ENCODE measurements at places on chromosomes 2 and 18.

DNA sequence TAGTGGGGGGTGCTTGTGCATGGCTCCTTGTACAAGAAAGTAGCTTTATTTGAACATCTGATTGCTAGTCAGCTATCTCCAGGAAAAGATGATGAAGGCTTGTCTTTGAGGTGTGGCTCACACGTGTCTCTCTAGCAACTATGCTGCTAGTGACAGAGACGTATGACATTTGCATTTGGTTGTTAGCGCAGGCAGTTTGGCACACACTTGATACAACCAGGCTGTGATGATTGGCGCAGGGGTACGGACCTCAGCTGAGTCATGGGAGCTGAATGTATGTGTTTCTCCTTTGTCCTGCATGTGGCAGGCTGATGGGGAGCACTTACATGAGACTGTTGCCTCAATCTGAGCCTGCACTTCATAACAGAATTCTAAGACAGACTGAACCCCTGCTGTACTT lies 29.6 kb downstream of the PTCD3 start:
- no peak for DNase-seq

DNA sequence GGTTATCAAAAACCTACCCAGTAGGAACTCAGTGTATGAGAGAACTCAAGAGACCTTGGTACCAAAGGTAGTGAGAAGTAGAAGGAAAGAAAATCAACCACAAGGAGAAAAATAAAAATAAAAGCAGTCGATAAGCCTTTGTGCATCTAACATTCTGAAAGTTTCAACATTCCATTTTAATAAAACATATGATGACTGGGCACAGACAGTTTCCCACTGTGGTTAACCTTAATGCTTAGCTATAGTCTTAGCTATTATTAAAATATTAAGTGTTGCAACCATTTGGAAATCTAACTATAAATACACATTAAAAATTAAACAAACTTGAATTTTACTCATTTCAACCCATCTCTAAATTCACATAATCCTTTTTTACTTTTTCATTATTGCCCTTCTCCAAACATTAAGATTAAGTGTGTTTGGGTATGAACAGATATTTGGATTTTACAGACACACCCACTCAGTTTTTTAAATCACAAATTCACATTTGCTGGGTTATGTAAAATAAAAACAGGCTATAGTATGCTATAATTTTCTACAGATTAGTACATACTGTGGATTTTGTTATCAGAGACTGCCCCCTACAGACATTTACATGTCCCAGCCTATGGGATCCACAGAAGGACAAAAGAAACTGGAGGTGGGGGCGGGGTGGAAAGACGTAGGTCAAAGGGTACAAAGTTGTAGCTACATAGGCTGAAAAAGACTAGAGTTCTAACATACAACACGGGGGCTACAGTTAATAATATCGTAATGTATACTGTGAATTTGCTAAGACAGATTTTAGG lies 32.8 kb downstream of the SRBD1 start:
- DNase-seq: no peak

DNA sequence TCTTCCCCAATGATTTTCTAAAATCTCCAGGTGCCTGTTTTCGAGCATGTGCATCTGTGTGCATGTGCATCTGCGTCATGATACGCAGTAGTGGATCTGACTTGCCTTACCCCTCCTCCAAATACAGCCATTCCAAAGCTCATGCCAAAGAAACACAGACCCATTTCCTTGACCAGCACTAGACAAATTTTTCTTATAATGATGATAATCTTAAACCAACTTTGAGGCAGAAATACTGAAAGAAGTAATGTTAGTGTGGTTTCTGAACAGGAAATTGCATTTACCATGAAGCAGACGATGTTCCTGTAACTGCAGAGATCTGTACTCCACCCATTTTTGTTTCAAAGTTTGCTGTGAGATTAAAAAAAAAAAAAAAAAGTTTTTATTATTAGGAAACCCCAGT lies 25.6 kb downstream of the CYTIP start:
- no peak for DNase-seq

GRCh38 chr2:222302178-222303018 lies 3.6 kb upstream of the PAX3 start:
- no peak for DNase-seq

GRCh38 chr2:20443276-20443920 lies 3.5 kb upstream of the RHOB start:
- no peak for DNase-seq

GRCh38 chr2:162092658-162093556 lies 18.9 kb upstream of the DPP4 start:
- DNase-seq: no peak

GRCh38 chr2:171939743-171940071 lies 17.4 kb downstream of the HAT1 start:
- no peak for DNase-seq

GRCh38 chr2:239028253-239028619 lies 180.4 kb downstream of the TWIST2 start:
- DNase-seq: no peak

- no peak for DNase-seq
Observed at GRCh38 chr2:216151313-216152025, 42.3 kb downstream of the XRCC5 start.

DNA sequence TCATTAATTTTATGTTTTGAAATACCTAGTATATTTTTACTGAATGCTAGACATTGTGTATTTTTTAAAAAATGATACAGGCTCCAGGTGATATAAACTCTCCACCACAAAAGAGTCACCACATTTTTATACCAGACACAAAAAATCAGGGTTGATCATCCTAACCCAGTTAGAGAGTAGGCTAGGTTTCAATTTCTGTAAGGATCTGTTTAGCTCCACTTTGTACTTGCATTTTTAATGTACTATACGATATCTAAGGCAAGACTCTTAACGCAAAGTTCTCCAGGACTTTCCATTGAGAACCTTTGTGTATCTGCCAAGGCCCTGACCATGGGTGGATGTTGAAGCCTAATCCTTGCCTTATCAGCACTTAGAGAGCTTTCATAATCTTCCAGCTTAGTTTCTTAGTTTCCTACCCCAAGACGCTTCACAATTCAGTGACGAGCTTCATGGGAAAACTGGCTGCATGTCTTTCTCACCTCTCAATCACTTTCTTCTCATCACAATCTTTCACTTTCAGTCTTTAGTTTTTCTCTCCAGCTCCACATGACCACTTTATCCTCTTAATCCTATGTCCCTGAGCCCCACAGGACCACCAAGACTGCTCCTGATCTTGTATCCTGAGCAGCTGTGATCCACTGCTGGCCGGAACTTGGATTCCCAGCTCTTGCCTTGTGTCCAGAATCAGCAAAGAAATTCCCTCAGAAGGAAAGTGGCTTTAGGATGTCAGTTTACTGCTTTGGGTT lies 635.8 kb downstream of the RNF144A start:
- DNase-seq: no peak

- DNase-seq: no peak
Observed at GRCh38 chr18:50401888-50402287, 27.0 kb downstream of the SKA1 start.

DNA sequence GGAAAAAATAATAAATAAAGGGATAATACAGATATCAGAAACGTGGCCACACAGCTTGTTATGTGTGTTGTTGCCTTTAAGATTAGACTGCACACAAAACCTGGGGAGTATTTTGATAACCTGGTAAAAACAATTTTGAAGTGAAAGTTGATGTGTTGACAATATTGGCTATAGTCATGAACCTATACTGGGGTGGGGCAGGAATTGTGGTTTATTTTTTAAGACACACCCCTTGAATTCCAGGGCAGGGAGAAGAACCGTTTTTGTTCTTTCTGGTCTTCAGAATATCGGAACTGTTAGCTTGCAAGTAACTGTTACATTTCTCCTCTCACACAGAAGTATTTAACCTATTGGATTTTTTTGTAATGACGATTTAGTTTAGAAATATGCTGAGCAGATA lies 80.4 kb downstream of the LIMS1 start:
- DNase-seq: no peak

DNA sequence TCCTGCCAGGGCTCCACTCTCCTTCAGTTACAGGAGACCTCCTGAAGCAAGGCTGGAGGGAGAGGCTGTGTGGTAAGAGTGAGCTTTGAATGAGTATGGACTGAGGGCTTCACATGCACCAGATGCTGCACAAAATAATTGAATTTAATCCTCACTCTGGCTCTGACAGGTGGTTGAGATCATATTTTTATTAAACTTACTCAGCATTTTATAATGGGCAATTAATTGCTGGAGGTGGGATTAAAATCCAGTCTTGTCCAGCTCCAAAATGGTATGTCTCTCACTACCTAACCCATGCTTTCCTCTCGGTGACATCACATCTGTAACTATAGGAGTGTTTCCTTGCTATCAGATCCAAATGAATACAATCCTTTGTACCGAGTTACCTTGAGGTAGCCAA lies 66.2 kb upstream of the AQP4 start:
- DNase-seq: no peak

DNA sequence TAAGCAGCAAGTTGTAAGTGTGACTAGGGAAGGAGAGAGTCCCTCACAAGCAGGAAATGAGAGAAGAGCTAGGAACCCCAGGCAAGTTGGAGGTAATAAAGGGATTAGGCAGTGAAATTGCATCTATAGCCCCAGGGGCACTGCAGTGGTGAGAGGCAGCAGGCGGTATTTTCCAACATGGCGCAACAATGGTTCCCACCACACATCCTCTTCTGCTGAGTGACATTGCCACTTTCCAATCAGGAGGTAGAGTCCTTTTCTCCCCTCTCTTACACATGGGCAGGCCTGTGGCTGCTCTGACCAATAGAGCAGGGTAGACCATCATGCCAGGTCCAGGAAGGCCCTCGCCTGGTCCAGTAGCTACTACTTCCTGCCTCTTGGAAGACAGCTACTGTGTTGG lies 86.6 kb downstream of the DNER start:
- no peak for DNase-seq

DNA sequence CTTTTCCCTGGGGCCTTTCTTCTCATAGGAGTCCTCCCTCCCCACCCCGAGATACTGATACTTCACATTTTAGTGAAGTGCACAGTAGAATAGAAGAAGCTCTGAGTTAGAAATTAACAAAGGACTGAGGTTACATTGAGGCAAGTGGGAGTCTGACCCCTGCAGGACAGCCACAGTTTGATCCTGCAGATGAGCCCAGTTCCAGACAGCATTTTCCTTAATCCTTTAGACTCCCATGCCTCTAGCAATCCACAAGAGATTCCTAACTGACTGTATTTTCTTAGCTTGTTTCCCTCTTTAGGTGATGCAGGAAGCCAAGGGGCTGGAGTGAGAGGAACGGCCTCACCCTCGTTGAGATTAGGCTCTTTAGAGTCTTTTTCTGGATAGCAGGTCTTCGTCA lies 204.0 kb downstream of the CYRIA start:
- DNase-seq: no peak

DNA sequence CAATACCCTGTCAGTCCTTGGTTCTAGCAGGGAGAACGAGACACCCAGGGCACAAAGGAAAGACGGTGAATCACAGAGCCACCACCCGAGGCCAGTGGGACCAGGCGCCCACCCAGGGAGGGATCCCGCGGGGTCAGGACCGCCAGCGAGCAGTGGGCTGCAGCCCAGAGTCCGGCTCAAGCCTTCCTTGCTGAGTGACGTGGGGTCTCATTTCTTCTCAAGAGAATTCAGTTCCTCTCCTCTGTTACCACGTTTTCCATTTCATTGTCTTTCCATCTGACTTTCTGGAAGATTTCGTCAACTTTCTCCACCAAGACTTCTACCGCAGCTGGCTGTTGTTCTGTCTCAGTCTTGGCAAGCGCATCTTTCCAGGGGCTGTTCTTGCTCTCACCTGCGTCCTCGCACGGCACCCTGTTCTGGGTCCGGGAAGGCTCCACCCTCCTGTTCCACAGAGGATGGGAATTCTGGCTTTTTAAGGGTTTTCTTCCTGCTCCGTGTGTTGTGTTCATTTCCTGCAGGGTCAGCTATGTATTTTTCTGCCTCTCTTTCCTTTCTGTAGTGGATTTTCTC lies 248.6 kb downstream of the NDUFA10 start:
- DNase-seq: no peak

- DNase-seq: no peak
Observed at GRCh38 chr2:228681426-228681825, 499.9 kb upstream of the SPHKAP start.

DNA sequence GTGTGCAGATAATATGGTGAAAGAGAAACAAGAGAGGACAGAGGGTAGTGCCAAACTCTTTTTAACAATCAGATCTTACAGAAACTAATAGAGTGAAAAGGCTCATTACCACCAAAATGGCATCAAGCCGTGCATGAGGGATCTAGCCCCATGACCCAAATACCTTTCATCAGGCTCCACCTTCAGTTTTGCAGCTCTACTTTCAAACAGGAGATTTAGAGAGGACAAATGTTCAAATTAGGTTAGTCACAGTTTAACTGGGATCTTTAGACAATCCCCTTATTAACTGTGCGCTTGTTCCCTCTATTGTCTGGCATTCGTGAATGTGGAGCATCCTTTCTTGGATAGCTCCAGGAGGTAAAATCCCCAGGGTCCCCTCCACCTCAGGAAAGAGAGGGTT lies 1209.3 kb upstream of the CHAC2 start:
- no peak for DNase-seq

GRCh38 chr18:49250816-49251388 lies 209.5 kb downstream of the DYM start:
- no peak for DNase-seq

GRCh38 chr2:50648041-50648700 lies 383.8 kb downstream of the NRXN1 start:
- DNase-seq: no peak

DNA sequence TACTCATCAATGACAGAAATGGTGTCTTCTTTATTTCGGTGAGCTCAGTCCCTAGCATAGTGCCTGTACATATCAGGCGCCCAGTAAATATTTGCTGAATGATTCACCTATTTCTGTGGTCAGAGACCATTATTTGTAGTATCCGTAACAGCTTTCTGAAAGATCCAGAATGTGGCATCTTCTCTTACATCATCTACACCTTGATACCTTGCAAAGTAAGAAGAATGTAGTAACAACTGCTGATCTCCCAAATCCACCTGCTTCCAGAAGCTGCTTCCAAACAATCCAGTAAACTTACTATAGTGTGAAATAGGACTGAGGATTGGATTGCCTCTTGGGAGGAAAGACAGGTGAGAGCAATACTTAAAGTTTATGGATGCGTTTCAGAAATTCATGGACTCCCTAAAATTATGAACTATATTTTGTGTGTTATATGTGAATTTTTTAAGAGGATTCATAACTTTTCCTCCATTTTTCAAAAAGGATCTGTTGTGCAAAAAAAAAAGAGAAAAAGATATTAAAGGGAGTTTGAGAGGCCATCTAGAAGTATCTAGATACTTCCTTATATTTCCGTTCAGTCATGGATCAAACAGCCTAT lies 945 bp upstream of the ASXL2 start:
- DNase-seq: no peak

All from stimulated activated CD8-positive, alpha-beta memory T cell treated with anti-CD3 and anti-CD28 coated beads, Interleukin-4, amount 100 ng/mL, for 1 hour (primary cell).